ENCODE measurements at places on chromosomes 2 and 18. TPM values are rescaled to one million over a fixed set of nuclear protein-coding genes. Genes with fewer than 3 reads are reported as not detected.

DNA sequence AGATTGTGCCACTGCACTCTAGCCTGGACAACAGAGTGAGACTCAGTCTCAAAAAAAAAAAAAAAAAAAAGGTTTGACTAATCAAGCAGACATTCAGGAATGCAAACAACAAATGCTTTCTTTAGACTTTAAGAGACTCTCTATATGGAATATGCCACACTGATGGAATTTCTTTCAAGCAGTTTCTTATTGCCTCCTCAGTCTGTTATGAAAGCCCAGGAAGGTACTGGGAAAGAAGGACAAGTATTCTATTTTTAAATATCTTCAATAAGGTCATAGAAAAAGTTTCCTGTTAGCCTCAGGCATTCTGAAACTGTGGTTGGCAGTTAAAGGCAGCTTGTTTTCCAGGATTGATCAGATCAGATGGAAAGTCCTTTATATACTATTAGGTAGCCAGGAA, 241.6 kb downstream of the PIK3C3 start:
- peak; percentile 7 for DNase-seq

DNA sequence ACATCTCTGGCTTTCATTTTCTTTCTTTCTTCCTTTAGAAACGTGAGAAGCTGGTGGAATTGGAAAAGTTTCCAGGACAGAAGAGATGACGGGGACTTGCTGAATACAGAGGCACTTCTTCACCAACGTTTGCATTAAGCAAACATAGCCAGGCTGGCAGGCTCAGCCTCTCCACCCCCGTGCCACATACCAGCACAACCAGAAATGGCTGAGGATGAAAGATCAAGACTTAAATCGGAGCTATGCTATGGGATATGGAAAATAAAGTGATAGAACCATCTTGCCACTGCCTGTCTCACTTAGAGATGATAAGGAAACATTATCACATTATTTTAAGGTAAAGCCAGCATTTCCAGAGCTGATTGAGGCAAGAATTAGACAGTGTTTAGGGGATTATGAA, 483.3 kb downstream of the BCL11A start:
- DNase-seq: no peak

- peak; percentile 8 for DNase-seq
Observed at GRCh38 chr2:141911485-141912066, 219.2 kb downstream of the LRP1B start.

DNA sequence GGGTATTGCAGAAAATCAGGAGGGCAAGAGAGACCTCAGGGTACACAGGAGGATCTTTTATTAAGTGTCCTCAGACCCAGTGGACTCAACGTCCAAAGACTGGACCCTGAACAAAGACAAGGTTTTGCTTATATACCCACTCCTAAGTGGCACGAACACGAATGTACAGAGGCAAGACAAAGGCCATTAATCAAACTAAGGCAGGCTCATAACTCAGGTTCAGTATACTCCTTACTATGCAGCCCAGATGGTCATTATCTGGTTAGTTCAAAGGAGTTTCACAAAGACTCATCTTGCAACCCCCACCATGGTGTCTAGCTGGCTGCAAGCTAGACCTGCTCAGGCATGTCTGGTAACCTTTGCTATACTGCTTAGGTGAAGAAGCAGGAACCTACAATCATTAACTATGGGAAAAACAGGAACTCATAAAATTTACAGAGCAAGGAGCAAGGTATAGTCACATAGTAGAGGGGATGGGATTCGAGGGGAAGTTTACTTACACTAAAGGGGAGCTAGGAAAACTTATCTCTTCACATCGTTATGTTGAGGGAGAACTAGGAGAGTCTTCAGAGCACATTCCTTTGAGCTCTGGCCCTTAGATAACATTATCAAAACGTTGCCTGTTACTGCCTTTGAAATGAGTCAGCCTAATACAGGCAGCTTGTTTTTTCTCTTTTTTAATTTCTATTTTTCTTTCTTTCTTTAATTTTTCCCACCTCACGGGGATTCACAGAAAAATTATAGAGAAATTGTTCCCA, 33.9 kb downstream of the SLC4A3 start:
- DNase-seq: peak; percentile 45

DNA sequence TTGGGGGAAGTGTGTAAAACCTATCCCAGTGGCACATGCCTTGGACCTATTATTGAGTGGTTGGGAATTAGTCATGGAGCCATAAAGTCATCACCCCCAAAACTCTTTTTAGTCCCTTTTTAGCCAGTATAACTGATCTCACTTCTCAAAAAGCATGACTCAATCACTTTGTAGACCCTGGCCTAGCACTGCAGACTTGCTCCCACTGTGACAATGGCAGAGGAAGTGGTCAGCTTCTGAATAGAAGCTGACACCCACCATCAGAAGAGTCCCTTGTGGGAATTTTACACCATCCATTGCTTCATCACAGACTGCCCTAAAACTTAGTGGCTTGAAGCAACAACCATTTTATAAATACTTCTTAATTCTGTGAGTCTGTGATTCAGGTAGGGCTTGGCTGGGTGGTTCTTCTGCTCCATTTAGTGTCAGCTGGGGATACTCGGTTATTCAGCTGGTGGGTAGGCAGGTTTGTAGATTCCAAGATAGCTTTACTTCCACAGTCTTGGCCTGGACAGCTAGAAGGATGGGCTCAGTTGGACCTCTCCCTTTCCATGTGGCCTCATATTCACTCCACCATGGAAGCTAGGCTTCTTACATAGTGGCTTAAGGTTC, 10.8 kb upstream of the ITGA6 start:
- DNase-seq: no peak

- DNase-seq: peak; percentile 17
Observed at GRCh38 chr2:102839668-102840388, 78.0 kb downstream of the TMEM182 start.

GRCh38 chr2:217800433-217801114, 202.2 kb downstream of the TNS1 start:
- no peak for DNase-seq

DNA sequence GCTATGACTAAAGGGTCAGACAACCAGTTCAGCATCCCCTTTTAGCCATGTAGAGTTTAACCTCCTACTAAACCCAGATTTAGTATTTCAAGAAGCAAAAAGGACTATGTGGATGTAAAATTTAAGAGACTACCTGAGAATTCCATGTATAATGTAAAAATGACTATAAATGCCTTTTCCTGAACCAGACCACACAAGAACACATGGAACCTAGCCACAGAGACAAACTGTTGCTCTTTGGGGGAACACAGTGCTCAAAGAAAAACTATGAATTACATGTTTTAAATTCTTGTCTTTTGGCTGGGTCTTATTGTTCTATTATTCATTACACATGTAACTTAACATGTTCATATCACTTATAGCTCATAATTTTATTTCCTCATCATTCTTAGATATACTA, 192.8 kb downstream of the DNER start:
- DNase-seq: no peak

DNA sequence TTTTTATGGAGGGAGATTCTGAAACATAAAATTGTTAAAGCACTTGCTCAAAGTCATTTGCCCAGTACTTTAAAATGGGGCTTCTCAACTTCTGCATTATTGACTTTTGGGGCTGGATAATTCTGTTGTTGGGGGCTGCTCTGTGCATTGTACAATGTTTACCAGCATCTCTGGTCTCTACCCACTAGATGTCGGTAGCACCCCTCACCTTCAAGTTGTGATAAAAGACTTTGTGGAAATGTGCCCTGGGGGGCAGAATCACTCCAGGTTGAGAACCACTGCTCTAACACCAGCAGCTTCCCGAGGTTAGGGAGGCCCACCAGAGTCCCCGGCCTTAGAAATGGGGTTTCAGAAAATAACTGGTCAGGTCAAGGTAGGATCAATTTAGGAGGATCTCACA, 26.8 kb upstream of the CUL3 start:
- no peak for DNase-seq

- no peak for DNase-seq
Observed at GRCh38 chr18:3827236-3827845, 377.4 kb downstream of the TGIF1 start.

- peak; percentile 70 for DNase-seq
Observed at GRCh38 chr2:42086500-42086953, 38.7 kb downstream of the PKDCC start.

GRCh38 chr18:51621113-51621863, 423.8 kb upstream of the MEX3C start:
- DNase-seq: no peak

DNA sequence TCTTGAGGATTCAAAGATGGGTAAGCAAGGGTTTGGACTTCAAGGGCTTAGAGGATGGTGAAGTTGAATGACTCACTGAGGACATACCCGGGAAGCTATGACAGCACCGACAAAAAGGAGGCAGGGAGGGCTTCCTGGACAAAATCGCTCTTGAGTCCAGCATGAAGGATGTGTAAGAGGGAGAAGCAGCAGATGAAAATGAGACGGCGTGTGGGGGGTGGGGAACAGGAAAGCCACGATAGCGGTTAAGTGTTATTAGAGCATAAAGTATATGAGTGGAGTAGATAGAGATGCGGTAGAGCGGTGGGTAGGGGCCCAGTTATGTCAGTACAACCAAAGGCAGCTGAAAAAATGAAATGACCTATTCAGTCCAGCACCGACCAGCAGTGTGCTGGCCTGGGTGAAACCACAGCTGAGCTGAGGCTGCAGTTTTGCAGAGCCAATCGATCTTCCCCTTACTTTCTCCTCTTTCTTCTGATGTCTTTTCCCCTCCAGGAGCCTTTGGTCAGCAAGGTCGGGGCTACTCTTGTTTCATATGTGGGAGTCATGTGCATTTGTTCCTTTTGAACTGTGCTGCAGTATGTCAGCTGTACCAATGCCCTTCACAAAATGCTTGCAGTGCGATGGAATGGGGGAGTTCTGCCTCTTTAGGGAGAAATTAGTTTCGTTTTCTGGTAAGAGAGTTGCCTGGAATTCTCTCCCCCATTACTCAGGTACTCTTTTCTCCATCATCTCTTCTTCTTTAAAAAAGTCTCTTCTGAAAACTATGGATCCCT, 2.0 kb upstream of the THUMPD2 start:
- DNase-seq: no peak

GRCh38 chr2:168174756-168175155, 72.6 kb downstream of the STK39 start:
- DNase-seq: no peak

DNA sequence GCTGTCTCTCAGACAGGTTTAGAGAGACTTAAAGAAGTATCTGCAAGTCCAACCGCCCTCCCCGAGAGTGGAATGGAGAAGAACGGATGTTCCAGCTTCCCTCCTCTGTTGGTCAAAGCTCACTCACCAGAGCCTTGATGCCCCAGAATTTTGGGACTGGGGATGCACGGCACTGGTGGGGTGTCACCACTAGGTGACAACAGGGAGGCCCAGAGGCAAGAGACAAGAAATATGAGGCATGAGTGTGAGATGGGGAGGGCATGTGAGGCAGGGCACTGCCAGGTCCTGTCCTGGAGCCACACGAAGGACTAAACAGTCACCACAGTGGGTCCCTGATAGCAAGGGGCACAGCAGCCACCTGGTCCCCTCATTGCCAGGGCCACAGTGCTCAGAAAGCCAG, 35.1 kb upstream of the SH3BP4 start:
- DNase-seq: no peak

DNA sequence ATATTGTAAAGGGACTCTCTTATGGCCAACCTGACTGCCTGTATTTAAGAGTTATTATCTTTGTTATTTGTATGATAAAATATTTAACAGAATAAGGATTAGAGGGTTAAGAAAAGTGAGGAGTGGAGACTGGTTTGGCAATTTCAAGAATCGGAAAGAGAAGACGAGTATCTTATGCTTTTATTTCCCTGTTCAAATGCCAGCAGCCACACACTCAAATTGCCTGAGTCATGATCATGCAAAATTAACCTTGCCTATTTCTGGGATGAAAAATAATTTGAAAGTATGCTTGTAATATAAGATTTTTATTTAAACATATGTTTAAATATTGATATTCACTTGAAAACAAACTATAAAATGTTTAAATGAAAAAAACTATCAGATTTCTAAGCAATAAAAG, 188.6 kb downstream of the CD226 start:
- DNase-seq: peak; percentile 4

- no peak for DNase-seq
Observed at GRCh38 chr2:24768601-24769000, 24.6 kb downstream of the PTRHD1 start.

DNA sequence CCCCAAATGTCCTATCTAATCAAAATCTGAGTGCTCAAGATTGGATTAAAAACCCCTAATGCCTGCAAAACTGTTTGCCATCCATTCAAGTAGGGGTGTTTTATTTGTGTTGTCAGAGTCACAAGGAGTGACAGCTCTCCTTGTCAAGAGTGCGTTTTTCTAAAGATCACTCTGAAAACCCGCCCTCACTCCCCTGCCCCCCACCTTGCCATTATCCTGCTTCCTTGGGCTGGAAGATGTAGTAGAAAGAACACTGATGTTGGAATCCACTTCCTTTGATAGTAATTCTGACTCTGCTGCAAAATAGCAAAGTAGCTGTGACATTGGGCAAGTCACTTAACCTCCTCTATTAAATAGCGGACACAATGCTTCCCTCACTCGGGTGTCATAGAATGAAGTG, 155.6 kb downstream of the TSN start:
- no peak for DNase-seq

- DNase-seq: no peak
Observed at GRCh38 chr2:221478485-221478863, 93.6 kb downstream of the EPHA4 start.

GRCh38 chr2:12603781-12604295, 112.9 kb upstream of the TRIB2 start:
- no peak for DNase-seq

DNA sequence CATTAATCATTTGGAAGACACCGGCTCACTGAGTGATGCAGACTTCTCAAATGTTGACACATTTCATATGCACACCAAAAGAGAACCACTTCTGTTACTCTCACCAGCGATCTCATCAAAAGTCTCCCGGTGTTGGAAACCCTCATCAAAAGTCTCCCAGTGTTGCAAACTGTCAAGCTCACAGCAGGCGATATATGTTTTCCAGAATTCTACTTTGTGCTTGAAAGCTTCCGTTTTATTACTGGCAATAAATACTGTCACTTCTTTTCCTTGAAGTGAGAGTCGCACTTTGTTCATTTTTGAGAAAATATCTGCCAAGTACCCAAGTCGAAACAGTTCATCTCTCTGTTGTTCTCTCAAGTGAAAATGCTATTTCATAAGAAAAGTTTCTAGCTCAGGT, 20.5 kb downstream of the MLPH start:
- no peak for DNase-seq

DNA sequence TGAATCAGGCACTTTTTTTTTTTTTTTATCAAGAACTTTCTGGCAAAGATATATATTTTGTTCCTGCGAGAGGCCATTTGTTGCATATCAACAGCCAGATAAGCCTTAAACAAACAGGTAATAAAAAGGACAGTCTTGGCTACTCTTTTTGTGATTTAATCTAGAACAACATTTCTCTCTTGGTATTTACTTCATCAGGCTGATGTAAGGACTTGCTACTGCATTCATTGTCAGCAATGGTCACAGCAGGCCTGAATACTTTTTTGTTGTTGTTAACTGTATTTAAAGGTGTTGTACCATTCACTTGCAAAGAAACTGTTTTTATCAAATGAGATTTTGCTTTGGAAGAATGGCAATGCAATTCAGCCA, 683.8 kb downstream of the IRS1 start:
- DNase-seq: no peak

Gene TMEM198
- total RNA-seq: 0.18 TPM

Gene BUB1
- total RNA-seq: 45.8 TPM

Gene GPR45
- not detected for total RNA-seq

Gene AMER3
- not detected for total RNA-seq

Gene GPAT2
- 0.28 TPM for total RNA-seq

Gene POLR1A
- total RNA-seq: 27.4 TPM

Data from IMR-90 (cell line).